Cerebellar nuclear complex (tissue), 1 donor: ENCODE measurements at places on chromosomes 2 and 18.
A peak's percentile ranks its signal among the peaks of the same experiment; 100 is the strongest.

DNA sequence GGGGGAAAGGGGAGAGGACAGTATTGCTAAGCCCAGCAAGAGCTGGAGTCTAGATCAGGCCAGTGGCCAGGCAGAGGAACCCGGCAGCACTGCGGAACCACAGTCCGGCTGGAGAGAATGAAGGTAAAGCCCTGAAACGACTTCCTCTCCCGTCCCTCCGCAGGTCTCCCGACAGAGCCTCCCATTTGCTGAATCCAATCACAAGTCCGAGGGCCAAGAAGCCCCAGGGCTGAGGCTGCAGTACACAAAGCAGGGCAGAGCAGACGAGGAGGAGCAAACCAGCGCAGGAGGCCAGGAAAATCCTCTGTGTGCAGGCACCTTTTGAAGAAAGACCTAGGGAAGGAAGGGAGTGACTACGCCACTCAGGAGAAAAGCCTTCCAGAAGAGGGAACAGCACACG is 104.4 kb downstream of the OSBPL1A start:
- no peak for DNase-seq

GRCh38 chr2:114525955-114526354 is 83.5 kb downstream of the DPP10 start:
- no peak for DNase-seq

DNA sequence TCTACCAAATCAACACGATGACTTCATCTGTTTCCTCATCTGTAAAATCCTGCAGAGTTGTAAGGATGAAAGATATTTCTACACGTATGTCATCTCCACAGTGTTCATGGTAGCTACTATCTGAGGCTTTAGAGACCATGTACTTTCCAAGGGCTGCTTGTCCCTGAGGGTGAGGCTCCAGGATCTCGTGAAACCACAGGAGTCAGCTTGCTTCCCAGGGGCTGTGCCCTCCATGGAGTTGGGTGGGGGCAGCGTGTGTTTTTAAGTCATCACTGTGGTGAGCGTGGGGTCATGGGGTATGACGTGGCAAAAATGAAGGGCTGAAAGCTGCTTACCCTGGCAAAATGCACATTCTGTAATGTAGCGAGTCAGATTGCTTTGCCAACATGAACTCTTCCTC is 81.6 kb downstream of the ASAP2 start:
- DNase-seq = no peak

GRCh38 chr18:34122724-34123334 is 101.9 kb downstream of the NOL4 start:
- peak; percentile 17 for DNase-seq

GRCh38 chr18:78247615-78248289 is 731.9 kb upstream of the SALL3 start:
- no peak for DNase-seq

GRCh38 chr2:18178736-18179349 is 300.4 kb downstream of the KCNS3 start:
- no peak for DNase-seq

DNA sequence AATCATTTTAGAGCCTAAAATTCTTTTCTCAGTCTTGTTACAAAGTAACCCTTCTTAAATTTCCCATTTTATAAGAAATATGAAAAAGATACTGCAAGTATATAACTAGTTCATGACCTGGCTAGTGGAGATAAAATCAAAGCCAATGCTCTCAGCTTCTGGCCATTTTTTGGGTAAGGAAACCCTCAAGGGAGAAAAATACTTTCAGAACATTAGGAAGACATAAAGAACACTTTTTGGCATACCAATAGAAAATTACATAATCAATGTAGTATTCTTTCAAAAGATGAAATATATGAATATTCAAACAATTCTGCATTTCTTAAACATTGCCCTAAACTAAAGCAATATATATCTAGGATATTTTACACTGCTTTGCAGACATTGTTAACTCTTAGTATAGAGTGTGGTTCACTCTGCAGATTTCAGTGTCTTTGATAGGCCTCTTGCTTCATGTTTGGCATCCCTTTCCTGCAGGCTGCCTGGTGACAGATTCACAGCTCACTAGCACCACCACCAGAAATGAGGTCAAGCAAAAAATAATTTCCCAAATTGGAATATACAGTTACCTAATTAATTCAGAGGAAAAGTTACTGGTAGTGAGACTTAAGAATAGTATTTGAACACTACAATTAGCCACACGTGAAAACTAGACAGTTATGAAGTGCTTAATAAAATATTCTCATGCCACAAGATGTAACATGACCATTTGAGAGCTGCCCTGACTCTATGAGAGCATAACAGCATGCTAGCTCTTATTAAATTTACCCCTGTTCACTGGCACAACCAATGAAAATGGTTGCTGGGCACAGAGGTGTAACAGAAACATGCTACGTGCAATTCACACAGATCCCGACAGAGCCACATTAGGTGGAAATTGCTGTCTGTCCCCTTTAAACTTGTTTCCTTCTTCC is 36.0 kb downstream of the PAIP2B start:
- no peak for DNase-seq

DNA sequence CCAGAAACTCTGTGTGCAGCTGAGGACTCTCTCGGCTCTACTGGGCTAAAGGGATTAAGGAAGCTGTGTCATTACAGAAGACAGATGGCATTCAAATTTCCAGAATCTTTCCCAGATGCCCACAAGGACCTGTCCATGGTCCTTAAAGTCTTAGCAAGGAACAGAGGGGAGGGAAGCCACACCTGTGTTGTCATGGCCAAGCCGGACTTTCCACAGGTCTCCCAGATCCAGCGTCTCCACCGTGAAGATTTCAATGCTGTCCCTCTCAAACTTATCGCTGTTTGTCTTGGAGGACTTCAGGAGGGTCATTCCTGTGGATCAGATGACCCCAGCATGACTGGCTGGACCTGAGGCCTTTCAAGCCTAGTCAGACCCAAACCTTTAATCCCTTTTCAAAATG is 114.5 kb downstream of the LOXHD1 start:
- DNase-seq = no peak

- DNase-seq = no peak
Observed at GRCh38 chr2:193847130-193847529, 1652.4 kb upstream of the TMEFF2 start.

GRCh38 chr18:23283916-23284430 is 148.7 kb downstream of the CABLES1 start:
- no peak for DNase-seq

- no peak for DNase-seq
Observed at GRCh38 chr2:206388698-206389097, 54.6 kb upstream of the ADAM23 start.

GRCh38 chr2:40360652-40361051 is 91.2 kb downstream of the SLC8A1 start:
- DNase-seq = no peak

GRCh38 chr2:19799881-19800780 is 101.7 kb downstream of the TTC32 start:
- DNase-seq = no peak

DNA sequence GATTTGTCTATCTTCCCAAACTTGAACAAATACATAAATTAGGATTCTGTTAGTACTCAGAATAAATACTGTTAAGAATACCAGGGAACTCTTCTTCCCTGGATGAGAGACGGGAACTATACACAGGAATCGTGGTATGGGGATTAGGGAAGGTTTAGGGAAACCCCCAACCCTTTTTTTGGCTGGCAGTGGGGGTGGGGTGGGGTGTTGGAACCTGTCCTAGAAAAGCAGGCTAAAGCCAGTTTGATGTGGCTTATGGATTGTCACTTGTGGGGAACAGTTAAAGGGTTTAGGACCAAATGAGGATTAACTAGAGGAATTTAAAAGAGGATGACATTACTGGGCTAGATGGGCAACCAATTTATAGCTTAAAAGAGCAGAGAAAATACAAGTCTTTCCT is 1.8 kb downstream of the SLC4A10 start:
- no peak for DNase-seq

DNA sequence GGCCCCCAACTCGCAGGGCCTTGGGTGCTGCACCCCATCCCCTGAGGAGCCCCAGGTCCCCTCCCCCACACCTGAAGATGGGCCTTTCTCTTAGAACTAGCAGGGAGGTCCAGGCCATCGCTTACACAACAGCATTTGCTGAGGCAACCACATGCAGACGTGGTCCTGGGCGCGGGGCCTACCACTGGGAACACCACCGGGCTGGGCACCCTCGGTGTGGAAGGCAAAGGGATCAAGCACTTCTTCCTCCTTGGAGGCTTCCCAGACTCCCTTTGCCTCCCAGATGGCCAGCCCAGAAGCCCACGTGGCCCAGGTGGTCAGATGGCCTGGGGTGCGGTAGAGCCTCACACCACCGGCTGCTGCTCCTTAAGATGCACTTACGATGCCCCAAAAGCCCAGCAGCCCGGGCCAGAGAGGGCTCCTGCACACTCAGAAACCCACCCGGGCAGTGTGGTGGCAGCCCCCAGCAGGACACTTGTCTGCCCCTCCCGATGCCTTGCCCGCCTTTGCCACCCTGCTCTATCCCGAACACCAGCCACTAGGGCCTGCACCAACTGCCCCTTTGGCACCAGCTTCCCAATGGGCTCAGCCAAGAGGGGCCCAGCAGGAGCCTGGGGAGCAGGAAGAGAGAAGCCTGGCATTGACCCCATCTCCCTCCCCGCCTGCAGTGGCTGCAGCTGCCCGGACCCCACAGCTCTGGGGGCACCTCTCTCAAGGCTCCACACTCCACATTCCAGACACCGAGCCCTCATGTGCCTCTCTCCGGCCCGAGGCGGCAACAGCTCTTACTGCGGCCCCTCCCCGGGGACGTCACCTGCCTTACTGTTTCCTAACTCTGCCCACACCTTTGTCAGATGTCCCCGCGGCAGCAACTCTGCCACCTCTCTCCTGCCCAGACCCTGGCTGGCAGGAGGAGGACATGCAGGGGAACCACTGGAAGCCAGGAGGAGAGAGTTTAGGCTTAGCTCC is 13.9 kb upstream of the MLPH start:
- DNase-seq = no peak
